ENCODE measurements at places on chromosomes 1 and 21.

DNA sequence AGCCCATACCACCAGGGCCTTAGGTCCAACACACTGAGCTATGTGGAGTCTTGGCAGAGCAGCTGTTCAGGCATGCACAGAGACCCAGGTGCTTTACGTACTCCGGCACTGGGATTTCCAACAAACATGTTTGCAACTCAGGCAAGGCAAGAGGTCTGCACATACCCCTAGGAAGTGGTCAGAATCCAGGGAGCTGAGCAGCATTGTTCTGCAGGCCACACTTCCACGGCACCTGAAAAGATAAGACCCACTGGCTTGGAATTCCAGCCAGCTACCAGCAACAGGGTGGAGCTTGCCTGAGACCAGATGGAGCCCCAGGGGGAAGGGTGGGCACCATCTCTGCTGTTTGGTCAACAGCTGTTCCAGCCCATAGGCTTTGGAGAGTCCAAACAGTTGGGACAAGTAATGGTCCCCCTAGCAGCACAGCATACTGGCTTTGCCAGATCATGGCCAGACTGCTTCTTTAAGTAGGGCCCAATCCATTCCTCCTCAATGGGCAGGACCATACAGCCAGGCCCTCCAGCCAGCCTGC lies 51.7 kb upstream of the LRRC8B start:
- DNase-seq, result no peak

- no peak for DNase-seq
These were observed 102.4 kb downstream of the FMN2 start for GRCh38 chr1:240194120-240194519.

DNA sequence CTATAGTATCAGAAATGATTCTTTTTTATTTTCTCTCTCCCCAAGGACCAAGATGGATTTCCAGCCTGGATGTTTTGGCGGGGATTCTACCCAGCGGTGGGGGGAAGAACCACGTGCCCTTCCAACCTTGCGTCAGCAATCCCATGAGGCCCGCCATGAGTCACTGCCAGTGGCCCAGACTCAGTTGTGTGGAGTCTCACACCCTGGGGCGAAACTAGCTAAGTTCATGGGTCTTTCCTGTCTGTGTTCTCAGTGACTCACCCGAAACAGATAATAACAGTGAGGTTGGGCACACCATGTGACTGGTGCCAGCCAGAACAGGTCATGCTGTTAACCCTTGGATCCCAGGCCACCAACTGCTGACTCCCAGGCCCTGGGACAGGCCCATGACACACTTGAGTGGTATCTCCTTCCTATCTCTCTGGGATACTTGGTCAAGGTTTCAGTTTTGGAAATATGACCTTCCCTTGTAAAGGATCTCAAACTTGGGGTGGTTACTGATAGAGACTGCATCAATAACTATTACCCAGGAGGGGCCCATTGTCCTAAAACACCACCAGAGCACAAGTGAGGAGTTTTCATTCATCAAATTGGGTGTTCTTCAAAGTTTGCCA lies 98.0 kb upstream of the DUSP10 start:
- peak; percentile 61 for DNase-seq

- DNase-seq, result no peak
These were observed 6.8 kb upstream of the KLF17 start for GRCh38 chr1:44111861-44112260.

GRCh38 chr21:38622081-38622826 lies 124.0 kb upstream of the ERG start:
- DNase-seq, result no peak

DNA sequence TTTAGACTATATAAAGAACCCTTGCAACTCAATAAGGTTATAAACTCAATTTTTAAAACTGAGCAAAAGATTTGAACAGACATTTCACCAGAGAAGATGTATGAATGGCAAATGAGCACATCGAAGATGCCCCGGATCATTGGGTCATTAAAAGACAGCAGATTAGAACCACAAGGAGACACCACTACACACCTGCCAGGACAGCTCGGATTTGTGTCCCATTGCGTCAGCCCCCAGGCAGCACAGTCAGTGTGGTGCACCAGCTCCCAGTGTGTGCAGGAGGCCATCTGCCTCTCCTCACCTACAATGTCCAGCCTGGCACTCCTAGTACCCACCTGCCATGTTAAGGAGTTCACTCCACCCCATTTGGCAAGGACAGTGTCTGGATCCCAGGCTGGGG lies 61.1 kb upstream of the LRP8 start:
- no peak for DNase-seq

DNA sequence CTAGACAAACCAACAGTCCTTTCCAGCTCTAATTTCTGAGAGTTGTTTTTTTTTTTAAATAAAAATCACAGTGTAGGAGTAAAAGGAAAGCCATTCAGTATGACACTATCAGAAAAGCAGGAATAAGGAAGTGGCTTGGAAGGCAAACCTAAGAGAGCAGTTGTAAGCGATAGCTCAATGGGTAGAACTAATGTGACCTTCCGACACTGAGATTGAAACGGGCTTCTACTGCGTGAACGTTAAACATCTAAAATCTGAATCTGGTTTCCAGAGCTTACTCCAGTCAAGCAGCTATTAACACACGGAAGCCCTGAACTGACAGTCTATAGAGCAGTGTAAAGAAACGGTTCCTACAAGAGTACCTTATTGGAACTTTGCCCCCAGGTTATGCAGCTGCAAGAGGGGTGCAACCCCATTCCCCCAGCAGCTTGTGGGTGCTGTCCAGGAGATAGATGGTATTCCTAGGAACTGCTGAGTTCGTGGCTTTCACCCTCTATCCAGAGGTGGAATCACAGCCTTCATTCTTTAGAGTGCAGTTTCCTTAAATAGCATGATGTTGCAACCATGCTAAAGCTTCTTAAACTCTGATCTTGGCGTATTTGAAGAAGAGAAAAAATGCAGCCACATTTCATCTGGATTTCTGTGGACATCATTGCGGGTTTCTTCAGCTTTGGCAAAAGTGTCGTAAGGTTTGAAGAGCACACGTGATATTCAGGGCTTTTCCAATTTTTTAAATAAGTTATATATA lies 3.3 kb upstream of the IRF2BP2 start:
- no peak for DNase-seq

GRCh38 chr1:193525917-193526710 lies 339.7 kb upstream of the B3GALT2 start:
- DNase-seq, result no peak

- no peak for DNase-seq
These were observed 11.7 kb upstream of the GPR37L1 start for GRCh38 chr1:202110977-202111376.

- no peak for DNase-seq
These were observed 19.2 kb upstream of the RC3H1 start for GRCh38 chr1:174041369-174041768.

GRCh38 chr1:239805042-239805441 lies 286.6 kb upstream of the FMN2 start:
- no peak for DNase-seq

- DNase-seq, result no peak
These were observed 307.9 kb downstream of the BACH1 start for GRCh38 chr21:29606613-29607012.

DNA sequence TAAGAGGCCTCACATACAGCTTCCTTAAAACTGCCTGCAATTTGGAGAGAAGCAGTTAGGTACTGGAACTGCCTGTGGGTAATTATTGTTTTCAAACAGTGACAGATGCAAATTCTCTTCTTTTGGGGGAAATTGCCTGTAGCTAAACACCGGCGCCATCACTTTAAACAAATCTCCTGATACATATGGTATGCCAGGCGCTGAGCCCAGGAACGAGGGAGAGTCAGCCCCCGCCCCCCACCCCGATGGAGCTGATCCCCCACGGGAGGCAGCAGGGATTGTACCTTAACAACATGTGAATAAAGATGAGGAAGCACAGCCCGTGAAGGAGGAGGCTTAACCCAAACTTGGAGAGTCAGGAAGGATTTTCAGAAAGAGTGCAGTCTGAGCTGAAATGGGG lies 7.1 kb downstream of the TMEM51 start:
- no peak for DNase-seq

- no peak for DNase-seq
These were observed 24.7 kb downstream of the CLIC4 start for GRCh38 chr1:24769656-24770651.

- DNase-seq, result no peak
These were observed 31.1 kb upstream of the MTF1 start for GRCh38 chr1:37890378-37891014.

DNA sequence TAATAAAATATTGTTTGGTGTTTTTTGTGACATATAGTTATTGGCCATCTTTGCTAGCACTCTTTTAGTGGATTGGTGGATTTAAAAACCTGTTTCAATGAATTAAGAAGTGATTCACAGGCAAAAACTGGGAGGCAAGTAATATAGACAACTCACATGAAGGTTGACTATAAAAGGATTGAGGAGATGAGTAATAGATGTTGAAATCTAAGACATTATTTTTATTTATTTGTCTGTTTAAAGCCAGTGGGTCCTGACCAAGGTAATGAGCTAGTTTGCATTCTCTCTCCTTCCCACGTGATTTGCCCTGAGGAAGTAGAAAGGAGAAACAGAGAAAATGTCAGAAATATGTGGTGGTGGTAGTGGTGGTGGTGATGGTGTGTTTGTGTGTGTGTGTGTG lies 351.5 kb upstream of the ZP4 start:
- no peak for DNase-seq

GRCh38 chr1:6108937-6109614 lies 63.4 kb downstream of the KCNAB2 start:
- no peak for DNase-seq

DNA sequence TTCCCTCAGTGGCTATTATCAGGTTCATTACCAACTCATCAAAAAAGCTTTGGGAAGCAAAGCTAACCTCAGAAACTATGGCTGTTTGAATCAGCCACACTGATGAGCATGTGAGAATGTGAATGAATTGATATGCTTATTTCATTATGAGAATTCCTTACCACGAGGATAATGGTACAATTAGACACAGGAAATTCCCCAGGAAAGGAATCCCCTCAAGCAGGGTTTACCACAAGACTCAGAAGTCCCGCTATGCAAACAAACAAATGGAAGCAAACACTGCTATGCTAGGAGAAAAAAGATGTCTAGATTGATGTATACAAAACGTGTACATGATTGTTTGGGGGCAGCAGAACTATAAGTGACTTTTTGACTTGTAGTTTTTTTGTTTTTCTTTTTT lies 205.0 kb downstream of the HMCN1 start:
- DNase-seq, result no peak

GRCh38 chr1:113787663-113788062 lies 24.6 kb downstream of the RSBN1 start:
- no peak for DNase-seq

DNA sequence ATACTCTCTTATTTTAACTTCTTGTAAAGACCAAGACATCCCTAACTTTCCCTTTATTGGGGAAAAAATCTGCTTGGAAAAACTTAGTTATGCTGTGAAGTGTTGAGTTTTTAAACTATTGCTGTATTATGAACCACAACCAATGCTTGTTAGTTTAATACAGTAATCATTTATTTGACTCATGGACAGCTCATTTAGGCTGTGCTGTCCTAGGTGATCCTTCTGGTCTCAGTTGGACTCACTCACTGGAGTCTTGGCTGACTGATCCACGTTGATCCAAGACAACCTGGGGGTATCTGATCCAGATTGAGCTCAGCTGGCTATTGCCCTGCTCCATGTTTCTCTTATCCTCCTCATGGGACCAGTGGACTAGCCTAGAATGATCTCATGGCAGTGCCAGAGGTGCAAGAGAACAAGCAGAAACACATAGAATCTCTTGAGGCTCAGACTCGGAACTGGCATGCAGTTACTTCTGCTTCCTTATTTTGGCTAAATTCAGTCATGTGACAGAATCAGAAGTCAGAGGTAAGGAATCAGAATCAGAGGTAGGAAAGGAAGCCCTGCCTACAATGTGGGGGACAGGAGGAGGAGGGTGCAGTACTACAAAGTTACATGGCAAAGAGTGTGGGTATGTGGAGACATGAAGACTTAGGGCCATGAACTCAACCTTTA lies 156.5 kb downstream of the FGGY start:
- no peak for DNase-seq

DNA sequence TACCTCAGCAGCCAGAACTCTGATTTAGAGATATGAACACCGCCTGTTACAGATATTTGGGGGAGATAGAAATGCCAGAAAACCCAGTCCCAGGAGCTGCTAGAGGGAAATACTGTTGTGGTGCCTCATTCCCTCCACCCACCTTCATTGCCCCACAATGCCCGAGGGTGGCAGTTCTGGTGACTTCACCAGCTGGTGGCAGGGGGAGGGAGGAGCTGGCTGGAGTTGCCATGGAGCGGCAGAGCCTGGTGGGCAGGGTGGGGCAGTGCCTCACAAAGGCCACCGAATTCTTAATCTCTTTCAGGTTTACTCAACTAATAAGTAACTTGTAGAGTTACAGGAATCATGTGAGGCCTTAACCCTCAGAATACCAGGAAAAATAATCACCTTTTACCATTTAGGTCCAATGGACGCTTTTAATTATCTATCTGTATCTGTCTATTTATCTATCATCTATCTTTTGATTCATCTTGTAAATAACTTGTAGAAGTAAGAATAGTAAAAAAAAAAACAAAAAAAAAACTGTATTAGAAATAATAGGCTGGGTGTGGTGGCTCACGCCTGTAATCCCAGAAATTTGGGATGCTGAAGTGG lies 11.7 kb upstream of the S100A11 start:
- peak; percentile 53 for DNase-seq

DNA sequence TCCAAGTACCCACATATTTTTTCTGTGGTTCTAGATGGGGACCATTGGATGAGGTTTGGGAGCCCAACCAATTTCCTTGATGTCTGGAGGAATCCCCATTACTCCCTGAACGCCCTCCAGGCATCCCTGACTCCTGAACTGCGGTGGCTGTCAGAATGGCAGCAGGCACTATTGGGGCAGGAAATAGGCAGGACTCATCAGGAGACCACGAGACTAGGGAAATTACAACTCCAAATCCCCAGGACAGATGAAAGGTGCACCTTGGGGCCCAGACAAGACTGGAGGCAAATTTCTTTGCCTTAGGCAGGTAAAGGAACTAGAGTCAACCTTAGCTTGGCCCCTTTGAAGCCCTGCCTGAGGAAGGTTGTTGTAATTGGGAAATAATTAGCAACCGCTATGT lies 1.1 kb downstream of the CGN start:
- no peak for DNase-seq

GRCh38 chr1:2951856-2952255 lies 69.4 kb upstream of the ACTRT2 start:
- no peak for DNase-seq

DNA sequence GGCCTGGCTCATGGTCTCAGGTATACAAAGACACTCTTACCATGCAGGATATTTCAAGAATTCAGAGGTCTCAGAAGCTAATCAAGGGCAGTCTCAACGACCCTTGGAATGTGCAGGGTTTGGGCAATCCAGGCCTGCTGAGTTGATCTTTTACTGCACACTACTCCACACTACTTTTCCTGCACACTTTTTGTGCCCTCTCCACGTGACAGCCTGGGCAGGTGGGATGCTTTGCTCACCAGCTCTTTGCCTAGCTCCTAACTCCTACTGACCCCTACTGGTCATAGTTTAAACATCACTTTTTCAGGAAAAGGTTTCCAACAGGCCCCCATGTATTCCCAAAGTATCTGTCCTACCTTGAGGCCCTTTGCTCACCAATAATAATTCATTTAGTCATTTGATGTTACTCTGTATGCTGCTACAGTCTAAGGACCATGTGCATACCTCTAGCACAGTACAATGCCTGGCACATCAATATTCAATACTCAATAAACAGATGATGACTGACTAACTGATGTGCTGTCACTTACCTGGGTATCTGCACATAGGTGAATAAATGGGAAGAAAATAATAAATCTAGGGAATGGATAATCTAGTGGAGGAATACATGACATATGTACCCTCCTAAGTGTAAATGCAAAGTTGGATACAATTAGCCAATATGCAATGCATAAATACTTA lies 9.6 kb downstream of the DUSP23 start:
- DNase-seq, result no peak

- no peak for DNase-seq
These were observed 14.5 kb downstream of the PIK3R3 start for GRCh38 chr1:46117810-46118494.

All from activated T-cell treated with anti-CD3 and anti-CD28 coated beads, Interleukin-2, amount 50 U/mL, for 4 hours (primary cell).